ENCODE measurements at places on chromosomes 16 and 17.

DNA sequence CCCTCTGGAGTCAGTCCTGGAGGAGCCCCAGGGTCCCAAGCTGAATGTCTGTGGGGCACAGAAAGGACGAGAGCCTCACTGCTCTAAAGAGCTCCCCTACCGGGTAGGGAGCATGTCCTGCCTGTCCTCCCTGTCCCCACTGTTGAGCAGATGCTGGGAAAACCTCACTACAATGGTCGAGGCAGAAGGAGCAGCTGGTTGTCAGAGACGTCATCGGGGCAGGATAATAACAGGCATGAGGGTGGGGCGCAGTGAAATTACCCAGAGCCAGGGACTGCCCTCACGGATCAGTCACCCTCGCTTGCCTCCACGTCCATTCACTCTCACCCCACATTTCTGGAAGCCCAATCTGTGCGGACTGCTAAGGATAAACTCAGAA, 538 bp downstream of the TM4SF5 start:
- no peak for DNase-seq

DNA sequence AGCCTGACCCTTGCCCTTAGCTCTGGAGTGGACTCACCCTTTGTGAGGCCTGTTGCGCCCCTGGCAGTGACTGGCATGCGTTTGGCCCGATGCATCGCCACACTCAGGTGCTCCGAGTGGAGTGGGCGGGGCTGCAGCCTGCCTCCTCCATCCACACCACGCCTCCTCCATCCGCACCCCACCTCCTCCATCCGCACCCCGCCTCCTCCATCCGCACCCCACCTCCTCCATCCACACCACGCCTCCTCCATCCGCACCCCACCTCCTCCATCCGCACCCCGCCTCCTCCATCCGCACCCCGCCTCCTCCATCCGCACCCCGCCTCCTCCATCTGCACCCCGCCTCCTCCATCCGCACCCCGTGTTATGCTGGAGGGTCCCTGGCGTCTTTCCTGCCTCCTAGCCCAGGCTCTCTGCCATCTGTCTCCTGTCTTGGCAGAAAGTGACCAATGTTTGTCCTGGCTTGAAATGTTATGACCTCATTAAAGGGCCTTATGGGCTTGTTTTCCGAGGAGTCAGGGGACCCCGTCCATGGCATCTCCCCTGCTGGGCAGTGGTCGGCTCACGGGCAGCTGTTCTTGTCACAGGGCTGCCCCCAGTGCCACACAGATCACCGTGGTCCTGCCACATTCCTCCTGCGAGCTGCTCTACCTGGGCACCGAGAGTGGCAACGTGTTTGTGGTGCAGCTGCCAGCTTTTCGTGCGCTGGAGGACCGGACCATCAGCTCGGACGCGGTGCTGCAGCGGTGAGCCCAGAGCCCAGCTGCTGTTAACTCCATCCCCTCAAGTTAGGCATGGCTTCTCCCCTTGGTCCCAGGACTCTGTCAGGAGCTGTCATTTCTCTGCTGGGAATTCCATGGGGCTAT, 28.7 kb upstream of the MYO15B start:
- no peak for DNase-seq

GRCh38 chr17:43645765-43646481, 15.8 kb downstream of the MEOX1 start:
- DNase-seq = no peak

GRCh38 chr17:15237106-15237425, 28.1 kb downstream of the PMP22 start:
- no peak for DNase-seq

- no peak for DNase-seq
Observed at GRCh38 chr16:77271532-77272426, 72.6 kb downstream of the SYCE1L start.
